ENCODE measurements at places on chromosomes 16 and 17.

DNA sequence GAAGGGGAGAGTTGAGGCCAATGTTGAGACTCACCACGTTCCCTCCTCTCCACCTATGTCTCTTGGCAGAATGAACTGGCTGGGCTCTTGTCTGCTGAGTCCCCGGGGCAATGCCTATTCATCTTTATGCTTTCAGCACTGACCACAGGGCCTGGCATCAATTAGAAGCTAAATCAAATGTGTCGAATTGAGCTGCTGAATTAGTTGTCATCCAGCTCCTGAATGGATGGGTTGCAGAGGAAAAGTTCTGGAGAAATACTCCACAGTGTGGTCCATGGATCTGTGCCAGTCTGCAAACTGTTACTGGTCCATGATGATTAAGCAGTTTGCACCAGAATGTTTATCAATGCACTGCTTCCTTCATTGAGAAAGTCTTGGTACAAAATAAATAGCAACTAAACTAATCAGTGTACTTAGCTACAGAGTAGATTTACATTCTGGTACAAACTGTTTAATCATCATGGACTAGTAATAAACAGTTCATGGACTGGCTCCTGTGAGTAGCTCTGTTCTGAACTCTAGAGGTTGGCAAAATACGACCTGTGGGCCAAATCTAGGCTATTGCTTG is 4.6 kb downstream of the CNGB1 start:
- no peak for DNase-seq

DNA sequence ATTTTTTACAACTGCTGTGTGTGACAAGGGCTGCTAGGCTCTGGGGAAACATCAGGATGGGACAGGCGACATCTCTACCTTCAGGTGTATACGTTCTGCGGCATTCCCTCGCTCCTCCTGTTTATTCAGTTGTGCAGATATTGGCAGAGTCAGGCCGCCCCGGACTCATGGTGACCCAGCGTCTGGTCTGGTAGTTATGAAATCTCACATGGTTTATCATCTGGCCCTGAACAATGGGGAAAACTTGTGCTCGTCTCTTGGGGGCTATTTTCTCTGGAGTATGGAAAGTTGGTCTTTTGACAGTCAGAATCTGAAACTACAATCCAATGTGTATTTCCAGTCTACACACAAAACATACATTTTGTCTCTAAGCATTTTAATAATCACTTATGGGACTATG is 3.3 kb downstream of the MARCHF10 start:
- DNase-seq = no peak

- no peak for DNase-seq
Measured at GRCh38 chr17:9367156-9367555, 208.5 kb downstream of the STX8 start.

- no peak for DNase-seq
Measured at GRCh38 chr17:38981636-38982035, 14.4 kb upstream of the FBXO47 start.

- DNase-seq = no peak
Measured at GRCh38 chr17:74455821-74456220, 10.6 kb upstream of the CD300A start.

GRCh38 chr16:85227946-85228862 is 115.9 kb upstream of the CIBAR2 start:
- no peak for DNase-seq

GRCh38 chr17:57622306-57622682 is 122.8 kb downstream of the CCDC182 start:
- DNase-seq = no peak

- no peak for DNase-seq
Measured at GRCh38 chr16:58563235-58563634, 47.9 kb downstream of the SETD6 start.

- DNase-seq = no peak
Measured at GRCh38 chr17:51133365-51133764, 12.7 kb upstream of the SPAG9 start.

GRCh38 chr17:64074704-64075426 is 54.4 kb upstream of the ICAM2 start:
- no peak for DNase-seq

- DNase-seq = no peak
Measured at GRCh38 chr17:66372182-66372581, 69.8 kb downstream of the PRKCA start.

GRCh38 chr16:75152635-75153034 is 4.3 kb downstream of the ZFP1 start:
- DNase-seq = no peak

DNA sequence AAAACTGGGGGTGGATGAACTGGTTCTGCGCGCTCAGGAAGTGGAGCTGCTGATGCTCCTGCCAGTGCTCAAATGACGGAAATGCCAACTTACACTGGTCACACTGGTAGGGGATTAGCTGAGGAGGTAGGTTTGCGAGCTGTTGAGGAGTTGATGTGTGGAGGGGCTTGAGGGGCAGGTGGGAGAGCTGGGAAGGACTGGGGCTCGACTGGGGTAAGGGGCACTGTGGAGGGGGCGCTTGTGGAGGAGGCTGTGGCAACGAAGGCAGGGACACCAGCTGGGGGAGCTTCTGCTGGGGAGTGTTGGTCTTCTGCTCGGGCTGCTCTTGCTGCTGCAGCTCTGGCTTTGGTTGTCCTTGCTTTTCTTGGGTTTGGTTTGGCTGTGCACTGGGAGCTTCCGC is 252.9 kb downstream of the ZFHX3 start:
- DNase-seq = no peak
